ENCODE measurements at places on chromosomes 5 and 9.

DNA sequence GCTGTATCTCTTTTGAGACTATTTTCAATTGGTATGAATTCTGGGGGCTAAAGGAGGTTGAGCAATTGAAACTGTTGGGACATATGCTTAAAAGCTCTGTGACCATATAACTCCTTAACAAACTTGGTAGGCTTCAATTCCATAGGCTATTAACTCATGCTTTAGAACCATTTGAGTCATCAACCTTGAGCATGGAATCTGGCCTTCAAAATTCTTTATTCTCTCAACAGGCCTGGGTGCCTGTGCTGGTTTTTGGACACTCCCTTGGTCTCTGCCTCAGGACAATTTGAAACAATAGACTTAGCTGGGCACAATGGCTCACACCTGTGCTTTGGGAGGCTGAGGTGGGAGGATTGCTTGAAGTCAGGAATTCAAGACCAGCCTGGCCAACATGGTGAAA is 61.4 kb upstream of the EPB41L4A start:
- DNase-seq = no peak

GRCh38 chr5:138849882-138850281 is 25.3 kb downstream of the LRRTM2 start:
- DNase-seq = no peak

GRCh38 chr5:57349214-57349613 is 133.4 kb downstream of the ACTBL2 start:
- no peak for DNase-seq

GRCh38 chr9:28868228-28868990 is 1295.1 kb upstream of the C9orf72 start:
- no peak for DNase-seq

DNA sequence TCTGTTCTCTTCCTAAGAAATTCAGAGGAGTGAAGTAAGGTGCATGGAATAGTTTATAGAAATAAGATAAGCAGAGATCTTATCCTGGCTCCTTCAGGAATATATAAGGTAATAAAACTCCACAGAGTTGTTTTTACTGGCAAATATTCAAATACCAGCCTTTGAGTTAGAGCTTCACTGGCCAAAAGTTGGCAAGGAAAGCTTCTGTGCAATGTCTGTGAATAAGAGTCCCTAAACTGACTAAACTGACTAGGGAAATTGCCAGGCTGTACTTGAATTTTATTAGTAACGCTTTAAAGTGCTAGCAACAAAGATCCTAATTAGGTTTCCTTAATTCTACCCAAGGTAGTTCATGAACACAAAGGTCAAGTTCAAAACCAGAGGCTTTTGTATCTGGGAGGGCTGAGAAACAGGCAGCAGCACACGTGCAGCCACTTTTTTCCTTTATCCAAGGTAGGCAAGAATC is 131.1 kb upstream of the MPDZ start:
- DNase-seq = no peak

Measured in muscle of arm (tissue), 14 donors.